Transverse colon (tissue), 4 donors: ENCODE measurements at places on chromosomes 7 and 10.
A peak's percentile ranks its signal among the peaks of the same experiment; 100 is the strongest.

DNA sequence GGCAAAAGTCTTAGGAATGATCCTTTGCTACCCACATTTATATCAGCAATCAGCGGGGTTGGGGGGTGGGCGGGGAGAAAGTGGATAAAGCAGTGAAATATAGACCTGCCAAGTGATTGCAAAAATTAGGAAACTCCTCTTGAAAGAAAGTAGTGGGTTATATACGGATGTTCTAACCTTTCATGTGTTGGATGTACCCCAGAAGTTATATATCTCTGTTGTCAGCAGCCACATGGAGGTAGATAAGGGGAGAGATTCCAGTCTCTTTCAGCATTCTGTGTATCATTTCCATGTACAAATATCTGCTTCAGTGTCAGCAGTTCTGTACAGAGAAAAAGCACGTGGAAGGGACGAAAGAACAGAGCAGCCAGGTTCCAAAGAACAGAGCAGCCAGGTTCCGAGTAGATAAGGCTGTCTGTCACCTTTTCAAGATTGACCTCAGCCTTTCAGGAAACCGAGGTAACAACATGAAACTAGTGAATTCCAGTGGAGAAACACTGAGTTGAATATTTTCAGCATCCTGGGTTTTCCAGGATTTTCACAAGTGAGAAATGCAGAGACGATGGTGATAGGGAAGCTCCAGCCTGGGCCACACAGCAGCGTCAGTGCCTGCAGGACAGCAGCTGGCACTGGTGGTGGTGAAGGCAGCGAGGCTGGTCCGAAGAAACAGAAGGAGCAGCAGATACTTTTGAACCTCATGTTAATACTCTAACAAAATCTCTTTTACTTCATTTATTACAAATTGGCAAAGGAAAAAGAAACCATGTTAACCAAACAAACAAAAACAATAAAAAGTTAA lies 212.3 kb downstream of the C7orf25 start:
- no peaks in the 10 kb centered on the region for H3K36me3 ChIP-seq
- H3K27me3 ChIP-seq = no peaks in the 10 kb centered on the region
- H3K27ac ChIP-seq = peak overlapping the region; percentile 16
- H3K4me1 ChIP-seq = no peaks in the 10 kb centered on the region

DNA sequence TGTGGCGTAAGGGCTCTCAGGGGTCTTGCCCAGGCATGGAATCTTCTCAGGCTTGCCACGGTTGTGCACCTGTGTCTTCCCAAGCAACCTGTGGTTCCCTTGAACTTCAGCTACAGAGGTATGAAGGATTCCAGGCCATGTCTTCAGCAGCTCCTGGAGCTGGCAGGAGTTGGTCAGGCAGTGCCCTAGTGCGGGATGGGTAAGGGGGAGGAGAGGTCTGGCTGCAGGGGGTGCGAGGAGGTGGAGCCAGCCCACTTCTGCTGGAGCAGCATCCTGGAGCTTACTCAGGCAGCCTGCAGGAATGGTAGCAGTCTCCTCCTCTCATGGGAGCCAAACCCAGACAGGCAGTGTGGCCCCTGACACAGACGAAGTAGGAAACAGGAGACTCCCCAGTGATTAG lies 3.8 kb upstream of the TRIL start:
- peaks cover 23% of the 10 kb centered on the region for H3K27me3 ChIP-seq
- no peaks in the 10 kb centered on the region for H3K36me3 ChIP-seq
- H3K4me1 ChIP-seq = peaks cover 9% of the 10 kb centered on the region
- no peak overlapping the region for H3K27ac ChIP-seq
- DNase-seq = no peak

GRCh38 chr10:95756041-95756761 lies at the start of gene ENTPD1:
Gene ENTPD1, plus strand, starts transcription at chr10:95756163. Its CDS starts 77 bp downstream, at chr10:95756240.
- peak; percentile 59 for DNase-seq
- peak within 1 kb of the TSS; percentile 84 for H3K27ac ChIP-seq
- no peaks in the 10 kb centered on the region for H3K27me3 ChIP-seq

DNA sequence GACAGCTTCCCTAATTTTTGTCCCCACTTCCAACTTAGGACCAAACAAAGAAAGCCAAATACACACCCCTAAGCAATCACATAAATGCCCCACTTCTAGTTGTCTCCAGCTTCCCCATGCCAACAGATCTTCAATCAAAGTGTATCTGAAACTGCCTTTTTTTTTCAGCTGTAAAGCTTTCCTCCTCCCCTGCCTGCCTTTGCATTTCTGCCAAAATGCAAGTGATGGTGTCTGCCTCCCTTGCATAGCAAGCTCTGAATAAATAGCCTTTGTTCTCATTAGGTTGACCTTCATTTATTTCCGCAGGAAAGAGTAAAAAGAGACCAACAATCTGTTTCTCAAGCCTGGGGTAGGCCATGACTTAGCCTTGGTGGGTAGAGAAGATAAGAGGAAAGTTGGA lies 459.4 kb downstream of the GPAM start:
- DNase-seq = no peak
- H3K4me3 ChIP-seq = no peak overlapping the region
- H3K27me3 ChIP-seq = no peaks in the 10 kb centered on the region
- H3K27ac ChIP-seq = no peak overlapping the region
- H3K36me3 ChIP-seq = no peaks in the 10 kb centered on the region
- H3K4me1 ChIP-seq = no peaks in the 10 kb centered on the region

GRCh38 chr10:6173203-6173602 lies 29.5 kb upstream of the PFKFB3 start:
- peak; percentile 45 for DNase-seq
- no peaks in the 10 kb centered on the region for H3K36me3 ChIP-seq
- no peak overlapping the region for H3K27ac ChIP-seq
- H3K27me3 ChIP-seq = no peaks in the 10 kb centered on the region
- H3K4me1 ChIP-seq = peaks cover 24% of the 10 kb centered on the region

GRCh38 chr7:37683246-37684120 lies at the start of gene GPR141:
Gene GPR141, plus strand, starts transcription at chr7:37683766. Its CDS starts 56,628 bp downstream, at chr7:37740394.
- H3K27me3 ChIP-seq = no peaks in the 10 kb centered on the region
- DNase-seq = no peak
- no peak within 1 kb of the TSS for H3K4me3 ChIP-seq
- no peaks in the 10 kb centered on the region for H3K4me1 ChIP-seq

- H3K27ac ChIP-seq = no peak overlapping the region
- H3K4me1 ChIP-seq = no peaks in the 10 kb centered on the region
- H3K36me3 ChIP-seq = no peaks in the 10 kb centered on the region
These were observed 291.2 kb downstream of the POM121L12 start for GRCh38 chr7:53326634-53327033.

GRCh38 chr7:156947120-156947843 lies 2.2 kb upstream of the NOM1 start:
- no peak overlapping the region for H3K27ac ChIP-seq
- DNase-seq = no peak
- H3K4me3 ChIP-seq = no peak overlapping the region
- H3K27me3 ChIP-seq = peaks cover 52% of the 10 kb centered on the region

GRCh38 chr10:15045380-15045779 lies 1.6 kb downstream of the OLAH start:
- DNase-seq = no peak
- H3K27ac ChIP-seq = no peak overlapping the region

- no peak for DNase-seq
- H3K36me3 ChIP-seq = no peaks in the 10 kb centered on the region
- no peak overlapping the region for H3K4me3 ChIP-seq
- no peaks in the 10 kb centered on the region for H3K27me3 ChIP-seq
- no peaks in the 10 kb centered on the region for H3K4me1 ChIP-seq
- H3K27ac ChIP-seq = no peak overlapping the region
These were observed 13.4 kb downstream of the MBL2 start for GRCh38 chr10:52759154-52759553.

DNA sequence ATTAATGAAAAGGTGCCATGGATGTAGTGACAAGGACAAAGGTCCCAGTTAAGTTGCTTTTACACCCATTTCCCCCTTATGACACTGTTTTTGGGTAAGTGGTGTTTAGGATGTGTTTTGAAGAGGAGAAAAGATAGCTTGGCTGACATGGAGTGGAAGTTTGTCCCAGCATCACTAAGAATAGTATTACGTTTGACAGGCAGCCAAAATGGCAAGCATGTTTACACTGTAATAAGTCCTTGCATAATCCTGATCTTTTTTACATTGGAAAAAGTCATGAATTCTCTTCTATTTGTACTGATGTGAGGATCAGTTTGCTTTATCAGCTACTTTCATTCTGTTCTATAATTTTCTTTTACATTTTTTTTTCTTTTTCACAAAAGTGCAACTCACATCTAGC lies 137.8 kb downstream of the CHRM2 start:
- no peaks in the 10 kb centered on the region for H3K36me3 ChIP-seq
- no peaks in the 10 kb centered on the region for H3K27me3 ChIP-seq
- peaks cover 4% of the 10 kb centered on the region for H3K4me1 ChIP-seq
- H3K27ac ChIP-seq = peak overlapping the region; percentile 59
- no peak for DNase-seq
- no peak overlapping the region for H3K4me3 ChIP-seq
